ENCODE measurements at places on chromosomes 2 and 18.

DNA sequence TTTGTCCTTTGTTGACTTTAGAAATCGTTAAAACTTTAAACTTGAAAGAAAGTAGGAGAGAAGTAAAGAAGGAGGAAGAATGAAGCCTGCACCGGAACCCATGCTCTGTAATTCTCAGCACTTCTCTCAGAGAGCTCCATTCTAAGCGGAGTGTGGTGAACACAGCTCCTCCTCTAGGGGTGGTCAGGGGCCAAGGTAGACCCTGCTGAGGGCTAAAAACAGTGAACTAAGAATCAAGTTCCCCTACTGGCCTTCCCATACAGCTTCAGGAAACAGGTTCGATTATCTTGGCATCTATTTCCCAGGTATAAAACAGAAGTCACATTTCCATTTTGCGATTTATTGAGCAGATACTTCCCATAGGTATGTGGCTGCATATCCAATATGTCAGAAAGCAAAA lies 92.7 kb upstream of the ASAP2 start:
- DNase-seq, result no peak

DNA sequence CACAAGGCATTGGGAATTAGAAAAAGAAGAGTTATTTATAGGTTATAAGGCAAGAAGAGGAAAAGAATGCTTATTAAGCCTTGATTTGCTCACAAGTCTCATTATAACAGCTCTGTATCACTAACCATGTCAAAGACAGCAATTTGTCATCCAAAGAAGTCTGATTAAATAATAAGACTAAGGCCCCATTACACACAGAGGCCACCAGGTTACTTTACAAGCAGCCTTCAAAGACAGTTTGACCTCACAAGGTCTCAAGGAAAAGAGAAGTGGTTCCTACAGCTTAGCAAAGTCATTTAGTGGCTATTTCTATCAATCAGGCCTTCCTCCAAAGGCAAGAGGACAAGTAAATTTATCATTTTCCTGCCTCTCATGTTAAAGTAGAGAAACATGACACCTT lies 188.5 kb downstream of the MBD2 start:
- DNase-seq, result no peak

DNA sequence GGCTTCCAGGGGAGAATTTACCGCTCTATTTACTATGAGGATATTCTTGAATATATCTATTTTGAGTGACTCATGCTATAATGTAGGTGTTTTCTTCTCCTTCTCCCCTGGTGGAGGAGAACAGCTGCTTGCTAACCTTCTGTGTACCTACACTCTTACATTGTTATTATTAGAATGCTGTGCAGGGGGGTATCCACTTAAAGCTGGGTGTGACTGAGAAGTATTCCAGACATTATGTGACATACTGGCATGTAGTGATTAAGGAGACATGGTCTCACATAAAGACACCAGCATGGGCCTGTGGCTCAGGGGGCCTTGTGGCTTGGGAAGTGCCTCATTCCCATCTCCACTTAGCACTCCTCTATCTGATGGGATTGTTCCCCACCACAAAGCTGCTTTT lies 287.9 kb downstream of the PTPRM start:
- no peak for DNase-seq

GRCh38 chr2:239881561-239882320 lies 143.4 kb downstream of the NDUFA10 start:
- no peak for DNase-seq

- no peak for DNase-seq
Measured at GRCh38 chr2:76938153-76938552, 584.0 kb downstream of the LRRTM4 start.

GRCh38 chr18:72555968-72556367 lies 11.8 kb upstream of the CBLN2 start:
- DNase-seq, result no peak

GRCh38 chr2:111688482-111688881 lies 195.5 kb downstream of the ANAPC1 start:
- no peak for DNase-seq

- DNase-seq, result no peak
Measured at GRCh38 chr2:23169896-23170295, 215.1 kb upstream of the KLHL29 start.

- no peak for DNase-seq
Measured at GRCh38 chr2:181628590-181629585, 28.0 kb downstream of the CERKL start.

DNA sequence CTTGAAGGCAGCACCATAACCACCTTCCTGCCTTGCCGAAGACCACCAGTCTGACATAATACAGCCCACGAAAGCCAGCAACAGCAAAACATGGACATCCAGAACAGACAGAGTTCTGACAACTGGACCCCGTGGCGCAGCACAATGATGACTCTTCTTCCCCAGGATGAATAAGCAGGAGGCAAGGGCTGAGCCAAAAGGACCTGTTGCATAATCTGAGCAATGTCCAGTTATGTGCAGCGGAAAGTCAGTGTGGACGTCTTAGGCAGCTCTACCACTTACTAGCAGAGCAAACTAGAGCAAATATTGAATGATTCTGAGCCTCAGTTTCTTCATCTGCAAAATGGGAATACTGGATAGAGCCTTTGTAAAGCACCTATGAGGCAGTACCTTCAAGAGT lies 225.1 kb downstream of the ZBTB7C start:
- DNase-seq, result no peak

Measured in HAP-1 (cell line).